ENCODE measurements at places on chromosomes 7 and 10.
A peak's percentile ranks its signal among the peaks of the same experiment; 100 is the strongest.

GRCh38 chr7:5634107-5634950 is 147.1 kb downstream of the RNF216 start:
- no peak for DNase-seq

- DNase-seq: no peak
These were observed 44.0 kb upstream of the PDLIM1 start for GRCh38 chr10:95334805-95335144.

DNA sequence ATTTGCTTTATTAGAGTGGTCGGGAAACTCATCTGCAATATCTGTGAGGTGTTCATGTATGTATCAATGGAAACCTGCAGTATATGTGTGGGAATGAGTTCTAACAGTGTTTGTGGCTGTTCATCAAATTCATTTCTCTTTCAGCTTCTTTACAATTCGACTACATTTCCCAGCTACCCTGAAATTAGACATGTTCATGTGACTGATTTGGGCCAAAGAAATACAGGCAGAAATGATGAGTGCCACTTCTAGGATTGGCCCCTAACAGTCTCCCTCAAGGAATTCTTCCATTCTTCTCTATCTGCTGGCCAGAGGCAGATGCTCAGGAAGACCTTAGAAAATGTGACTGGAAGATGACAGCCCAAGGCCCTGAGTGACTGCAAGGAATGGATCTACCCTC is 114.8 kb upstream of the WAC start:
- no peak for DNase-seq

- DNase-seq: no peak
These were observed 2.8 kb upstream of the FLNC start for GRCh38 chr7:128827248-128827958.

DNA sequence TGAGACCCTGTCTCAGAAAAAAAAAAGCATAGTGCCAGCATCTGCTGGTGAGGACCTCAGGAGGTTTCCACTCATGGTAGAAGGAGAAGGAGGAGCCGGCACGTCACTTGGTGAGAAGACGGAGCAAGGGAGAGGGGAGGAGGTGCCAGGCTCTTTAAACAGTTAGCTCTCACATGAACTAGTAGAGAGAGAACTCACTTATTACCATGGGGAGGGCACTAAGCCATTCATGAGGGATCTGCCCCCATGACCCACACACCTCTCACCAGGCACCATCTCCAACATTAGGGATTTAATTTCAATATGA is 62.9 kb upstream of the VKORC1L1 start:
- no peak for DNase-seq

GRCh38 chr7:18241543-18242231 is 214.0 kb upstream of the PRPS1L1 start:
- no peak for DNase-seq

DNA sequence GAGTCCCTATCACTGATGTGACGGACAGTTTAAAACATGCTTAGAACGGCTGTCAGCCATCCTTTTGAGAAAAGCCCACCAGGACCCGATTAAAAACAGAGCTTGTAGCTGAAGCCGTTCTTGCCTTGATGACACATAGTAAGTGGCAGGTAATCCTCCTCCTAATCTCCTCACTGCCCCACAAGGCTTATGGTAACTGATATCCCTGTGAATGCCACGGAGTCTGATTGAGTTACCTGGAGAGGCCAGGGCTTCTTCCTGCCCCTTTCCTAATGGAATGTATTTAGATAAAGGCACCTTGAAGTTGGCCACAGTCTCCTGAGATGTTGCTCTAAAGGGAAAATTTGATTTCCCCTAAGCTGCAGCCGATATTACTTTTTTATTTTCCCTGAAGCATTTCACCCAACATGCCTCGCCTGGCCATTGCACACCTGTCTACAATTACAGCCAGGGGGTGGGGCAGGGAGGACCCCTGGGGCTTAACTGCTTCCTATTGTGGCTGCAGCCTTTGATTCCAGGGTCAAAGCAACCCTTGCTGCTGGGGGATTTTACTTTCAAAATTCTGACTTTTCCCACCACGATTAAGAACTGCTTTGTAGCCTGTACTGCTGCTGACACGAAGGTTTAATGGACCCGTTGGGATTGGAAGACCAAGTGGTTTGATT is 169.0 kb upstream of the GPR26 start:
- DNase-seq: no peak

GRCh38 chr7:40694026-40694809 is 559.4 kb downstream of the SUGCT start:
- no peak for DNase-seq

GRCh38 chr7:128939861-128940410 is 2.2 kb downstream of the IRF5 start:
- no peak for DNase-seq

- no peak for DNase-seq
These were observed 106.2 kb upstream of the RET start for GRCh38 chr10:42970451-42971250.

- DNase-seq: no peak
These were observed 8.8 kb upstream of the ADO start for GRCh38 chr10:62795762-62796161.

DNA sequence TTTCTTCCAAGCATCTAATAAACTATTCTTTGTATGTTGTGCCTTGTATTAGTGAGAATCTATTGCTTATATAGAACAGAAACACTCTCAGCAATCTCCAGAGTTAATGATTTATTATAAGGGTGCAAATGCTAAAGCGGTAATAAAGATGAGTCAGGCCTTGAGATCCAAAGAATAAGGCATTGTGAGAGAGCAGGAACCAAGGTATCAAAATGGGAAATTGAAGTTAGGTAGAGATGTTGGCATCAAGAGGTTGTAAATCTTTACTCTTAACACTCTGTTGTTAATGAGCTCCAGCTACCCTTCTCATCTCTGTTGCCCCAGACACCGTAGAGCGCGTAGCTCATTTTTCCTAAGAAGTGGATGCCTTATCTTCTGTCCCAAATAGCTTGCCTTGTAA is 375.2 kb downstream of the ARL4A start:
- no peak for DNase-seq

DNA sequence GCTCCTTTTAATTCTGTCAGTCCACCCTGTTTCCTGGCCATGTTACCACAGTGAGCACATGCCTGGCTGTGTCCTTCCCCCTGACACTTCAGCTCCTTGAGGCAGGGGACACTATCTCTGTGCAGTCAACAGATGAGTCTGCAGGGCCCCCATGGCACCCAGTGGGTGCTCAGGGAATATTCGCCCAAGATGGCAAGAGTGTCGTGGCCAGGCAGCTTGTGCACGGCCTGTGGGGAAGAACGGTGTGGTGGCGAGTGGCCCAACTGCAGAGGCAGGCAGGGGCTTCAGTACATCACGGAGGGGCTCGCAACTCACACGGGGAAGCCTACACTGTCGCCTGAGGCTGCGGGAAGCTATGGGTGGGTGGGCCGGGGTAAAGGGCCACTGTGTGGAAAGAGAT is 91.1 kb downstream of the TRRAP start:
- no peak for DNase-seq

DNA sequence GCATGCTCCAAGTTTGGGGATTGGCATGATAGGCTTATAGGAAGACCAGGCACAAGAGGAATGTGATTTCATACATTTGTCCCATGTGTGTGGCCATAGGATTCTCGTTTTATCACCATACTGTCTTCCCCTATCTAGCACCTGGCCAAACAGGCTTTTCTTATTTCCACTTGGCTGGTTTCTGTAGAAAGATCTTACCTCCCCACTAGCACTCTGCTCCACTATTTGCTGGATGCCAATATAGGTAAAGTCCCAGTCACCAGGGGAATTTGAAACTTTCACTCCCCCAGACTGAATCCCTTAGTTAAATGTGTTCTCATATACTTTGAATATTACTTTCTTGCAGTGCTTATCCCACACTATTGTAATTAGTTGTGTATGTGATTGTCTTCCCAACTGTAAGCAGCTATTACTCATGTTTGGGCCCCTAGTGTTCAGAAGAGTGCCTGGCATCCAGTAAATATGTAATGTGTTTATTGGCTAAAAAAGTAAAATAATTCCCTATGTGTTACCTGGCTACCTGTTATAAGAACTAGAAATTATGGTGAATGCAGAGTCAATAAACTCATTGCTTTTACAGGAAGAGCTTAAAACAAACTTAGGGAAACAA is 109.0 kb downstream of the LRMDA start:
- no peak for DNase-seq

GRCh38 chr7:82678716-82679115 is 235.1 kb upstream of the CACNA2D1 start:
- no peak for DNase-seq

- no peak for DNase-seq
These were observed 9.5 kb downstream of the C7orf25 start for GRCh38 chr7:42902331-42902730.

DNA sequence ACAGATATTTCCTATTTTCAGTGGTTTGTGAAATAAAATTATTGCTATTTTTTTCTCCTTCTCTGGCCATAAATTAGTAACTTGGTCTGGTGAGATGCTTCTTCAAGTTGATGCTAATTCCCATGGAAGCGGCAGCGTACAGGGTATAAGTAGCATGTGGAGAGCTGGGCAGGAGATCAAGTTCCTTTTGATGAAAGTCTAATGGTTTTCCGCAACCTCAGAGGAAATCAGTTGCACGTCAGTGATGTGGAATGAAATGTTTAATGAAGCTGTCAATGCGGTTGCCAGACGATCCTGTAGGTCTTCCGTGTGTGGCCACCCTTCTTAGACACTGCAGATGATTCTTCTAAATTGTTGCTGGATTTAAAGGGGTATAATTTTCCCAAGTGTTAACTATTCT is 236.4 kb upstream of the GRM3 start:
- no peak for DNase-seq

GRCh38 chr7:36497775-36498174 is 108.1 kb downstream of the ANLN start:
- no peak for DNase-seq

DNA sequence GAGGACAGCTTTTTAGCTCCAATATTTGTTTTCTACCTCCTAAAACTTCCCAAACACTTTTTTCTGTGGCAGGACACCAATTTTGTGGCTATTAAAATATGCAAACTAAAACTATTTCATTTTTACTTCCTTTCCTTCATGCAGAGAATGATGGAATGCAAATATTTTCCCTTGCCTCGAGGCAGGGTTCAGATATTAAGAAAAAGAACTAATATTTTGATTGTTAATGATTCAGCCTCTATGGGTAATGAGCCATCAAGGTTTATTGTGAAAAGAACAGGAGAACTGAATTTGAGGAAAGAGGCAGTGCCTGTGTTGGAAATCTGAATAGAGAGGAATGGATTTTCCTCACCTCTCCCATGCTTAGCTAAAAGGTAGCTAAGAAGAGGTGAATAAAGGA is 43.1 kb upstream of the CASD1 start:
- DNase-seq: no peak

DNA sequence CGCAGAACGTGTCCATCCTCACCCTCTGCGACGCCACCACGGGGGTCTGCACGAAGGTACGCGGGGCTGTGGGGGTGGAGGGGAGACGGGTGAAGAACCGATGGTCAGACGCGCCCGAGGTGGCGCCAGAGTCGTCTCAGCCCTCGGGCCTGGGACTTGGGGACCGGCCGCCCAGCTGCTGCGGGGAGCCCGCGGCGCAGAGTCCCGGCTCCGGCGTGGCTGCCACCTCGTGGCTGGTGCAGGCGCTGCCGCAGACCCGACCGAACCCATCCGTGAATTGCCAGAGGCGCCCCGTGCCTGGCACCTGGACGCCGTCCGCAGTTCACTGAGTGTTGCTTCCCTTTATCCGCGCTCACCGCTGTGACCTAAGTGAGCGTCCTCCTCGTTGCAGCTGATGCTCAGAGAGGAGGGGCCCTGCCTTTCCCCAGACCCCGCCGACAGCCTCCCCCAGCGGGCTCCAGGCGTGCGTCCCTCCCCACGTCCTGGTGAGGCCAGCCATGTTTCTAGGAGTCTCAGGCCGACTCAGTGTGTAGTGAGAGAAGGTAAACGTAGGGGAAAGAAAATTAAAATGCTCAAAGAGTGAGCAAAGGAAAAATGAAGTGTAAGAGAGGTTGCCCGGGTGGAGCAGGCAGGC is 208.7 kb downstream of the PAXIP1 start:
- DNase-seq: no peak

GRCh38 chr7:35319606-35320005 is 65.7 kb upstream of the TBX20 start:
- no peak for DNase-seq

DNA sequence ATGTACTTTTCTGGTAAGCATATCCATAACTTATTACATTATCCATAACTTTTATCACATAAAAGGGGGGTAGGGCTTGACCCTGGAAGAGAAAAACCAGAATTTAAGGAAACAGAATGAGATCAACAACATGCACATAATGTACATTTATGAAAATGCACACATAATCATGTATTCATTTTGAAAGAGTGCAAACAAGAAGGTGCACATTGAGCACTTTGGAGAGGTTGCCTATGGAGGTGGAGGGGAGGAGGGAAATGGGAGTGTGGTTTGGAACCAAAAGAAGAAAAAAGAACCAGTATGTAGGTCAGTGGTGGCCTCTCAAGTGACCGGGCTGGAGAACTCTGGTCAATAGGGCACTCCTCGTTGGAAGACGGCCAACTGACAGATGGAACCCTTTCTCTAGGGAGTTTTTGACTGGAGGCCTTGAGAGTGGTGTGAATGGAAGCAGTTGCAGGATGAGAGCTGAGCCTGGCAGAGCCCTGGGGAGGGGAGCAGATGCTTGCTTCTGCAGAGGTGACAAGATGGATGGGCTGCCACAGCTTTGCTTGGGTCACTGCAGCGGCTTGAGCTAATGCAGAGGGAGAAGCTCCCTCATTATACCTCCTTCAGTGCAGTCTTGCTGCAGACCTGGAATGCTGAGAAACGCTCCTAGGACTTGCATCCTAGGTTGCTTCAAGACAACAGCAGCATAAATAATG is 192.7 kb downstream of the SEC23IP start:
- no peak for DNase-seq

- no peak for DNase-seq
These were observed 442.6 kb upstream of the TEX47 start for GRCh38 chr7:89238156-89238555.

DNA sequence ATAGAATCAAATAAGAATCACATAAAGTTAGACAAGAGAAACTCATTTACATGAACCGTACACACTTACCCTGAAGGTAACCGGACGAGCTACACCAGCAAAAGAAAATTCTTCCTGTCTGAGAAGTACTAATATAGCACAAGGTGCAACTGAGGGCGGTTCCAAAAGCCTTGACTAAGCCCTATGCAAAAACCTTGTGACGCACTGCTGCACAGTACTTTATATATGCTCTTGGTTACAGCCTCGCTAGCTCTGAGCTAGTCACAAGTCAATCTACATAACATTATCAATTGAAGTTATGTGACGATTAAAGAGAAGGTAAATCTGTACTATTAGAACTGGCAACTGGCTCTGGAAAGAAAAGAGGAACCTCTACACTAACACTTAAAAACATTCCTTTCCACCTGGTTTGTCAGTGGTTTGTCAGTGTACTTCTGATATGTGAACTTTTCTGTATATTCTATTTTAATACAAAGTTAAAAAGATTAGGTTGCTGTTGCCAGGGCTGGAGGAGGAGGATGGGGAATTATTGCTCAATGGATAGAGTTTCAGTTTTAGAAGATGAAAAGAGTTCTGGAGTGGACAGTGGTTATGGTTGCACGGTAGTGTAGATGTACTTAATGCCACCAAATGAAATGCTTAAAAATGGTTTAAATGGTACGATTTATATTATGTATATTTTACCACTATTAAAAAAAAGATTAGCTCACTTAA is 21.6 kb downstream of the NT5C3A start:
- DNase-seq: peak; percentile 50

- DNase-seq: no peak
These were observed 55.9 kb upstream of the CAV2 start for GRCh38 chr7:116443646-116444045.

Data from stimulated activated CD8-positive, alpha-beta memory T cell treated with anti-CD3 and anti-CD28 coated beads, Interleukin-7, amount 100 ng/mL, for 4 hours (primary cell).